Nephron progenitor cell (in vitro differentiated cells): ENCODE measurements at places on chromosomes 5 and 9.

DNA sequence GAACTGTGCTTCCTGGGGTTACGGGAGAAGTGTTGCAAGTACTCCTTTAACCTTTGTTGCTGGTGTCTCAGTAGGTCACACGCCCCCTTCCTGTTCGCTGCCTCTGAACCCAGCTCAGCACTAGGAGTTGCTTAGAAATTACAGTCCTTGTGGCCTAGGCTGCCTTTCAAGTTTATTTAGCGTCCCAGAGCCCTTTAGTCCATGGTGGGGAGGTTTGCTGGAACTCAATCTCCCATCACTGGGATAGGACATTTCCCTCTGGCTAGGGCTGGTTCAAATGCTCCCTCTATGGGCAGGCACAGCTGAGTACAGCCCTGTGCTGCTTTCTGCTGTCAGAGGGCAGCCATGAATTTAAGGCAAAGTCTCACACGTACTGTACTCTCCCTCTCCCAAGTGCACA, 4.7 kb downstream of the IFNA8 start:
- no peak overlapping the region for H3K27ac ChIP-seq
- peaks cover 3% of the 10 kb centered on the region for H3K27me3 ChIP-seq
- H3K36me3 ChIP-seq = no peaks in the 10 kb centered on the region
- DNase-seq = no peak
- peaks cover 15% of the 10 kb centered on the region for H3K4me1 ChIP-seq

DNA sequence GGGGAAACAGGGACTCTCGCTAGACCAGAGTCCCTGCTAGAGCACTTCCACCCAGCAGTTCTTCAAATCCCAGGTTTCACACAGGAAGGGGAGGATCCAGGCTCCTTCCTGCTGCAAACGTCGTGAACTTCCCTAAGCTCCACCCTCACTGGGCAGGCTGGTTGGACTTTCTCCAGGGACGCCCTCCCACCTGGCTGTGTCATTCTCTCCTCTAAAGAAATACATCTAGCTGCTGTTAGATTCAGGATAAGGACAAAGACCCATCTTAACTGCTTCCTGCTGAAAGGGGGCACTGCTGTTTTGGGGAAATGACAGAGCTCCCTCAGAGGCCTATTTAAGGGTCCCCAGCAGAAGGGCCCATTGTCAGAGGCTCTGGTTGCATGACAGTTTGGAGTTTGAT, 230.7 kb downstream of the SEMA6A start:
- no peak overlapping the region for H3K4me3 ChIP-seq
- H3K27me3 ChIP-seq = peaks cover 4% of the 10 kb centered on the region
- no peak overlapping the region for H3K27ac ChIP-seq

DNA sequence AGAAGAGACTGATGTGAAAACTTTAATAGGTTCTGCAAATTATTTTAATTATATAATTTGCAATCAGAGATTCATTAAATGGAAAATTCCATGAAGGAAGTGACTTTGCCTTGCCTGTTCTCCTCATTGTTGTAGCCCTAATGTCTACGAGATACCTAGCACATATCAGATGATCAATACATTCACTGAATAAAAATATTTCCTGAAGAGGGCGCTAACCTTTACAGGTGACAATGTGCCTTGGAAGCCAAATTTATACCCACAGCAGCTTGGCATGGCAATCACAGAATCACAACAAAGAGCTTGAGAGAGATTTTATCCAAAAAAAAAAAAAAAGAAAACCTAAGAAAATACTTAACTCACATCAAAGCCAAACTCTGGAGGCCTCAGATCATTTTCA, 17.4 kb downstream of the HAUS6 start:
- H3K27ac ChIP-seq = no peak overlapping the region
- no peak overlapping the region for H3K4me3 ChIP-seq
- DNase-seq = no peak
- H3K27me3 ChIP-seq = no peaks in the 10 kb centered on the region
- peaks cover 47% of the 10 kb centered on the region for H3K36me3 ChIP-seq

DNA sequence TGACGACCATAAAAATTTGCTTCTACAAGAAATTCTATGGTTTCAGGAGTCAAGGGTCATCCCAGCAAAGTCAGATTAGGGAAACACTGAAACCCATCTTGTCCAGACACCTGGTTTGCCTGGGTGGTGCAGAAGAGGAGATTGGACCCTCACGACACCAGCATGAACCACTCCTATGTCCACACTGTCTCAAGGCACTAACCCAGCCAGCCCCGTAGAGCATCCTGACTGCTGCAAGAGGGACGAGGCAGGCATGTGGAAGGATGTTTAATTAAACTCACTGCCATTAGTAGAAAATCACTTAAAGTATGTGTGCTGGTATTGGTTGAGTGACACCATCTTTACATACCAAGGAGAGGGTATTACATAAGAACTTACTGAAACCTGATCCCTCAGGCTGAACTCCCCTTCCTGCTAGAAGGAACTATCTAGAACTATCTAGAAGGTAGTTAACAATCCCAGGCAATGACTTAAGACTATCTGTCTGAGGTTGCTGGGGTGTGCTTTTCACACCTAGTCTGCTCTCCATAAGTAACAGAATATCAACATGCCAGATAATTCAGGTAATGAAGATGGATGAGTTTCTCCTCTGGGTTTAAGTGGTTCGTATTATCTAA, 93.6 kb downstream of the SEMA6A start:
- no peak for DNase-seq
- no peak overlapping the region for H3K4me3 ChIP-seq
- H3K4me1 ChIP-seq = peaks cover 5% of the 10 kb centered on the region
- peaks cover 94% of the 10 kb centered on the region for H3K36me3 ChIP-seq

DNA sequence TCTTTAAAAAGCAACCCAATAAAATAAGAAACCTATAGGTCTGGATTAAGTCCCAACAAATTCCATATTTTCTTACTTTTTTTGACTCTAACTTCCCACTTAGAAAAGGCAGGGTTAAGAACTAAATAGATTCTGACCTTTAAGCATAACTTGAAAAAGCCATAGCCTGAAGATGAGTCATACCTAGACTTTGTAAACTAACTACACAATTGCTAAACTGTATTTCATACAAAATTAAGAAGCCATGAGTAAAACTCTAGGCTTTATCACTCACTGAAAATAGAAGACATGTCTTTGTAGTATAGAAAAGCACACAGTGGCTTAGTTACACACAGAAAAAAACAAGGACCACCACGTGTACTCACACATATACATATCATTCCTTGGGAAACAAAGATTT, 51.5 kb downstream of the MLLT3 start:
- H3K36me3 ChIP-seq = peaks cover 46% of the 10 kb centered on the region
- no peak overlapping the region for H3K27ac ChIP-seq
- no peak overlapping the region for H3K4me3 ChIP-seq
- H3K27me3 ChIP-seq = no peaks in the 10 kb centered on the region
- peaks cover 26% of the 10 kb centered on the region for H3K4me1 ChIP-seq

GRCh38 chr9:118882684-118883083, 486.6 kb downstream of the BRINP1 start:
- H3K36me3 ChIP-seq = no peaks in the 10 kb centered on the region
- no peak overlapping the region for H3K4me3 ChIP-seq
- peaks cover 6% of the 10 kb centered on the region for H3K27me3 ChIP-seq
- H3K4me1 ChIP-seq = peaks cover 6% of the 10 kb centered on the region
- no peak overlapping the region for H3K27ac ChIP-seq
- no peak for DNase-seq

- no peaks in the 10 kb centered on the region for H3K27me3 ChIP-seq
- H3K4me3 ChIP-seq = no peak overlapping the region
- no peaks in the 10 kb centered on the region for H3K36me3 ChIP-seq
- H3K27ac ChIP-seq = no peak overlapping the region
- no peak for DNase-seq
Observed at GRCh38 chr5:110853267-110853666, 114.5 kb downstream of the SLC25A46 start.

GRCh38 chr9:4108754-4109465, 191.0 kb downstream of the GLIS3 start:
- DNase-seq = peak; percentile 7
- H3K36me3 ChIP-seq = peaks cover 9% of the 10 kb centered on the region
- no peak overlapping the region for H3K4me3 ChIP-seq

DNA sequence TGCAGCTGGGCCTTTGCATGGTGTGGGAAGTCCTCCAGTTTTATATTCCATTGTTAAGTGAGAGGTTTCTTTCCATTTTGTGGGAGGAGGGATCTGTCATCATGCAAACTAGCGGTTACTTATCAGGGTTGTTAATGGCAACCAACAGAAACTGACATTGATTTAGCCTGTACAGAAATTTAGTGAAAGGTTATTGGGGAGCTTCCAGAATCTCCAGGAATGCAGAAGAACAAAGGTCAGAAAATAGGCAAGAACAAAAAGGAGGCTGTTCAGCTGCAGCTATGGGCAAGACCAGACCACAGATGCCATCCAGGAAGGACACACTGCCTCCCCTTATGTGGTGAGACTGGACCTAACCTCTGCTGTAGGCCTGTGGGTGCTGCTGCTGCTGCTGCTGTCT, 395.8 kb downstream of the KDM4C start:
- no peak for DNase-seq
- peaks cover 15% of the 10 kb centered on the region for H3K4me1 ChIP-seq
- H3K27me3 ChIP-seq = peaks cover 3% of the 10 kb centered on the region

GRCh38 chr5:88113429-88113828, 155.2 kb downstream of the TMEM161B start:
- no peaks in the 10 kb centered on the region for H3K36me3 ChIP-seq
- no peak for DNase-seq
- H3K4me3 ChIP-seq = no peak overlapping the region
- H3K27me3 ChIP-seq = peaks cover 2% of the 10 kb centered on the region

DNA sequence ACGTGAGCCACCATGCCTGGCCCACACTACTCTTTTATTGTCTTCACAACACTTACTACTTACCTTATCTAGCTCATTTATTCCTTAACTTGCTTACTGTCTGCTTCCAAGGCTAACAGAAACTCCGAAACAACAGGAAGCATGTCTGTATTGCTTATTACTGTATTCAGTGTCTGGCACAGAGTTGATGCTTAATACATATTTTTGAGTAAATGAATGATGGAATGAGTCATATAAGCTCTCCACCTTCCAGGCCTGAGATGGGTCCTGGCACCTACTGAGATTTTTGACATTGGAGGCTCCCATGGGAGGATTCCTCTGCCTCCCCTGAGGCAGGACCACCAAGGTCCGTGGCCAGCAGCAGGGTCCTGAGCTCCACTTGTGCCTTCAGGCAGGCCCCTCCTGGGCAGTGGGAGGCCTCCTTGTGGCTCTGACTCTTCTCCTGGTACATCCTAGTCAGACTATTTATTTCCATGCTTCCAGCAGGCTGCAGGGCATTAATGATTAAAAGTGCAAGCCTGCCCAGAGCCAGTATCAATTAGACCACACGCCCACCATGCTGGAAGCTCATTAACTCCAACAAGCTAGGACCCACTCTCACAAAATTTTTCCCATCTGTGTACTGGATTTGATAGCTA, 76.5 kb upstream of the CTNNA1 start:
- no peaks in the 10 kb centered on the region for H3K36me3 ChIP-seq
- DNase-seq = no peak
- no peak overlapping the region for H3K4me3 ChIP-seq
- no peaks in the 10 kb centered on the region for H3K4me1 ChIP-seq

- H3K36me3 ChIP-seq = no peaks in the 10 kb centered on the region
- no peaks in the 10 kb centered on the region for H3K27me3 ChIP-seq
- H3K27ac ChIP-seq = peak overlapping the region; percentile 88
- no peak for DNase-seq
- H3K4me3 ChIP-seq = peak overlapping the region; percentile 67
Observed at GRCh38 chr5:124658867-124659557, 87.4 kb downstream of the ZNF608 start.

- no peak overlapping the region for H3K4me3 ChIP-seq
- no peaks in the 10 kb centered on the region for H3K4me1 ChIP-seq
- peaks cover 2% of the 10 kb centered on the region for H3K27me3 ChIP-seq
- H3K27ac ChIP-seq = no peak overlapping the region
Observed at GRCh38 chr5:66820630-66821207, 224.5 kb downstream of the MAST4 start.

GRCh38 chr9:131727795-131728545, 11.9 kb downstream of the RAPGEF1 start:
- no peak for DNase-seq
- H3K27me3 ChIP-seq = peaks cover 3% of the 10 kb centered on the region
- H3K4me3 ChIP-seq = no peak overlapping the region
- no peak overlapping the region for H3K27ac ChIP-seq

DNA sequence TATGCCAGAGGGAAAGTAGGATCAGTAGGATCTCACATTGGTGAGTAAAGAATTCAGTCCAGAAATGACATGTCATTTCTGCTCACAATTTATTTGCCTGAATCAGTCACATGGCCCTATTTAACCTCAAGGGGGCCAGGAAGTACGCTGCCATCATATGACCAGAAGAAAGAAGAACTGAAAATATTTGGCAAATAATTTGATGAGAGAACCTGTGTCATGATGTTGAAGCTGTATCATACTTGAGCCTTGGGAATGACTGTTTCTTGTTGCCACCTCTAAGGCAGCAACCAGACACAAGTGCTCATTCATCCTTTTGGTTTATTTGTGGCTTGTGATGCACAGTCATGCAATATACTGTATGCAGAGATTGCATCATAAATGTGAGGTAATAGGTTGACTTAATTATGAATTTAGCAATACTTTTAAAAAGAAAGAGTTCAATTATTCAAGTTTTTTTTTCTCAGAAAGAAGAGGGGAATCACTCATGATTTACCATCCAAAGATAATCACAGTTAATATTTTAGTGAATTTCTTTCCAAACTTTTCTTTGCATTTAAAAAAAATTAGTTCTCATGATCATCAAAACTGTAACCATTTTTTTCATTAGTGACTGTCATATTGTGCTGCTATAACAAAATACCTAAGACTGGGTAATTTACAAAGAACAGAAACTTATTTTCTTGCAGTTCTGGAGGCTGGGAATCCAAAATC, 8.2 kb upstream of the ZFYVE16 start:
- no peaks in the 10 kb centered on the region for H3K36me3 ChIP-seq
- no peak for DNase-seq
- H3K4me3 ChIP-seq = no peak overlapping the region
- H3K27me3 ChIP-seq = peaks cover 3% of the 10 kb centered on the region
